ENCODE measurements at places on chromosomes 5 and 9.

DNA sequence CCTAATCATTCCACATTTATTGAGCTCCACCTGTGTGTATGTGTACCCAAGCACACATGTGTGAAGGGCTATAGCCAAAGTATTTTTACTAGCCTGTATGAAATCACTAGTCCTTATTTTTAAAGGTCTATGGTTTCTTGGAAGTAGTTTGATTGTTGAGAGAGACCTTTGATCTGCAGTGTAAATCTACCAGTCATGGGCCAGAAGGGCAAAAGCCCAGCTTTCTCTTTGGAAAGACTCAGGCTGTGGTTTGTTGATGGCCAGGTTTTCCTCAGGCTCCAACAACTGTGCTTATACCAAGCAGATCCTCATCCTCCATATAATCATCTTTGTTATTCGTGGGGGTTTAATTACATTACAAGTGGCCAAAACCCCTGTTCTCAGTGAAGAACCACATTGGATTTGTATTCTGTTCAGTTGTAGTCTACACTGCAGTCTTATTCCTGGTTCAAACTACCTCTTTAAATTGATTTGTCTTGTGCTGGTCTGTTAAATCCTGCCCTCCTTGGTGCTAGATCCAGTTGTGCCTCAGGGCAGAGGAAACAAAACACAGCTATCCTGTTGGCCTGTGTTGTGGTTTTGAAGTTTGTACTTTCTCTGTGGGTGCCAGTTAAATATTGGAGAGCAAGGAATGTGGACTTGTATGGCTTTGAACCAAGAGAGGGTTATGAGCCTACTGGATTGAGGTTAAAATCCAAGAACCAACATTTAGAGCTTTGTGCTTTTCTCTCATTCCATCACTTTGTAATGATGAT is 13.3 kb downstream of the CDC26 start:
- DNase-seq, result peak; percentile 4

DNA sequence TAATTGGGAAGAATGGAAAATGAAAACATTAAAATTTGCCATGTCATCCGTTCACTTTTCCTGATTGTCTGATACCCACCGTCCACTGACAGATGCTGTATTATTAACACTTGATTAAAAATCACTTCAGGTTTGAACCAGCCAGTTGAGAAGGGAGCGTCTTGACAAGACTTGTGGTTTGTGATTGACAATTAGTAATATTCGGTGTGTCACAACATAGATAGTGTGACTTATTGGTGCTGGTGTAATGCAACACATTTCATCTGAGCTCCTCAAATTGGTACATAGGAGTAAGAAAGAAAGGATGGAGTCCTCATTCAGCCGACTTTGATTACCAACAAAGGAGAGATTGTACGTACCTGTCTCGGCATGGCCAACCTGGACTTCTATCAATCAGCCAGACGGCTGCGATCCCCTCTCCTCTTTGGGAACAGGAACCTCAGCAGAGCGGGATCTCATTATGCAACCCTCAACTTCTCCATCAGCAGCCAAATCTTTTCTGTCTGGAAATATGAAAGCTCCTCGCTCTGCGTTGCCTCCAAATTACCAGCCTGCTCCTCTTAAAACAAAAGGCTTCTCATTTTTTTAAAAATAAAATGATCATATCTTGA is 211.7 kb upstream of the MVB12B start:
- no peak for DNase-seq

GRCh38 chr5:39405083-39405843 is 19.5 kb downstream of the DAB2 start:
- no peak for DNase-seq

GRCh38 chr5:72647806-72648205 is 140.6 kb upstream of the ZNF366 start:
- DNase-seq, result no peak

GRCh38 chr5:178284093-178284675 is 51.6 kb upstream of the PHYKPL start:
- peak; percentile 13 for DNase-seq

- DNase-seq, result no peak
These were observed 67.8 kb upstream of the NEURL1B start for GRCh38 chr5:172573120-172573882.

All from foreskin keratinocyte (primary cell).